ENCODE measurements at places on chromosomes 5 and 9. TPM values are rescaled to one million over a fixed set of nuclear protein-coding genes. Genes with fewer than 3 reads are reported as not detected.

DNA sequence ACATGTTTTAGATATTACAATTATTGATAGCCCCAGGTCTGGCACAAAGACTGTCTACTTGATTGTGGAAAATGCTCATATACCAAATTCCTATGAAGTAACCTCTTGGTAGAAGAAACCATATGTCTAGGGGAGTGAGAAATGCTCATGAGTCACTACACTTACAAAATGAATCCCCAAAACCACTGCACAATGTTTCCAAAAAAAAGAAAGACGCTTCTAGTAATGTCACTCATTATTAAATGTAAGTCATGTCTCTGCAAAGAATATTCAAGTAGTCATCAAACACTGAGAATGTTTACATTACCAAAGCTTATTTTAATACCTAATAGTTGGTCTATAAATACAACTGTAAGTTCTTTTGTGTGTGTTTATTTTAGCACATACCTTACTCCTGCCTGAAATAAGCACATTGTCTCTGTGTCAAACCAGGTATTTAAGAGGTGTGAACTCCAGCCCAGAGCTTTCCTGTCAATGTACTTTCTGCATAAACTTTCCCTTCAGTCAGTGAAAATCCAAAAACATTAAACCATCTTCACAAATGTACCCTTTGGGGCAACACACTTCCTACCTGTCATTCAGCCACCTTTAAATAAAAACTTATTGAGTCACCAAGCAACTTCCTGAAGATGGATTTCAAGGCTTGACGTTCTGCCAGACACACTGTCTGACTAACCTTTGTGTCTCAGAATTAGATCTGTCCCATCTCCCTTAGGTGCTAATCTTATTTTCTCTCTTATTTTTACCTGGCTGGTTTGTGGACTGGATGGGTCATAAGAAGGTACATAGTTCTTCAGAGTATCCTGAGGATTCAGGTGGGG, 194.0 kb downstream of the NFIB start:
- no peak for DNase-seq

- DNase-seq = no peak
Measured at GRCh38 chr5:3430691-3431090, 164.9 kb upstream of the IRX1 start.

DNA sequence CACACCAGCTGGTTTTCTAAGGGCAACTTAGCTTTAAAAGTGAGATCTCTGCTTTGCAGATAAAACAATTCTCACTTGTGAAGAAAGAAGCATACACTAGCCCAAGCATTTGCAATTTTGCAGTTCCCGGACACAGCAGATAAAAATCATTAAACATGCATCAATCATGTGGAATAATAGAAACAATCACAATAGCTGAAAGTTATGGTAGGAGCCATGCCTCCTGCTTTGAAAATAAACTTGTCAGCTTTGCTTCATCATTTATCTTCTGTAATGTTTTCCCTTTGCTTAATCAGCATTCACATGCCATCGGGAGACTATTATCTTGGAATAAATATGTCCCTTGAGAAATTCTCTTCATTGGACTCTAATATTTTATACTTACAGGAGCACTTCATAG, 60.3 kb upstream of the DAB2 start:
- no peak for DNase-seq

DNA sequence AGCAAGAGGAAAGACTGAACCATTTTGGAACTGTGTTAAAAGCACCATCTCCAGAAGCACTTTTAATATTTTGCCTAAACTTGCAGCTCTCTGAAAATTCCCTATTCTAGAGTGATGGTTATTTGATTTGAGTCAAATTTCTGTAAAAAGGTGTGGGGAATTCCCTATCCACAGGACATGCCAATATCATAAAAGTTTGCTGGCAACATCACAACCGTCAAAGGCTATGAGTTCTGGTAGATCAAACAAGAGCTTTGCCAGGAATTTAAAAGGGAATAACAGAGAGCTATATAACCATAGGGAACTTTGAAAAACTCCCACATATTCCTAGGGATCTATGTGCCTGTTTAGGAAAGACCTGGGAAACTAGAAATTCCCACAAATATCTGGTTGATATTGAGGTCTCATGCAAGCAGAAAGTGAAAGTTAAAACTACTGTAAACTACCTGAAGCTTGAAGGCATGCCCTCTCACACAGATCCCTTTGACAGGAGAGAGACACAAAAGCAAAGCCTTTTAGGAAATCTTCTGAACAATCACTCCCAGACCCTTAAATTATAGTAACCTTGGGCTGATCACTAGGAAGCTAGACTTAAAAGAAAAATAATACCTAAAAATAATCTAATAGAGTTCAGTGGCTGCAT, 549.9 kb downstream of the ANXA1 start:
- DNase-seq = no peak

DNA sequence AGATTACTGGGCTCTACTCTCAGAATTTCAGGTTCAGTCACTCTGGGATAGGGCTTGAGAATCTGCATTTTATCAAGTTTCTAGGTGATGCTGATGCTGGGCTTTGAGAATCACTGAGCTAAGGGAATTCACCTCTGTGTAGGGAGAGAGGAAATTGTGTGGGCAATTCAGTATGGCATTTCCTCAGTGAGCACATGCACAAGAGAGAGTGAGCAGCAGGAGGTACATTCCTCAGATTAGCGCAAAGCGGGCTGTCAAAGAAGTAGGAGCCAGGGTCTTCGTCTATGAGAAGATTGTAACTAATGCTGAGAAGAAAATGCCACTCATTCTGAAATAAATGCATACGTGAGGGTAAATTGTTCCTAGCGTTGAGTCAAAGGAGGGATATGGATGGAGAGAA, 175.9 kb downstream of the KIF4B start:
- no peak for DNase-seq

Gene SYK
- total RNA-seq = 135 TPM

Gene MCC
- total RNA-seq = 0.38 TPM

Gene TAF1L
- not detected for total RNA-seq

Measured in GM12878 (cell line).